ENCODE measurements at places on chromosomes 12 and 14.
A peak's percentile ranks its signal among the peaks of the same experiment; 100 is the strongest.

- peak; percentile 43 for DNase-seq
These were observed 589 bp upstream of the HVCN1 start for GRCh38 chr12:110689281-110690126.

GRCh38 chr14:100546051-100546443 lies 41.2 kb downstream of the BEGAIN start:
- peak; percentile 12 for DNase-seq

DNA sequence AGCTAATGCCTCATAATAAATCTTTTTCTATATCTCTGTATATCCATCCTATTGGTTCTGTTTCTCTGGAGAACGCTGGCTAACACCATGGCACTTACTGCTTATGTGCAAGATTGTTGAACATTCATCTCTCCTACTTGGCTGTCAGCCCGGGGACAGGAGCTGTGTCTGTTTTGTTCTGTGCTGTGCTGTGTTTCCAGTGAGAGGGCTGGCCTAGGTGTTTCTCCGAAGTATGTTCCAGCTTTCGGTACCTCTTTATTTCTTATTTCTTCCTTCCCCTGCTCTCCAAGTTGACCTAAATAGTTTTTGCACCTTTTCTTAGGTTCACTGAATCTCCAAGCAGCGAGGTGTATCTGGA lies 18.8 kb upstream of the NR4A1 start:
- DNase-seq, result peak; percentile 61

DNA sequence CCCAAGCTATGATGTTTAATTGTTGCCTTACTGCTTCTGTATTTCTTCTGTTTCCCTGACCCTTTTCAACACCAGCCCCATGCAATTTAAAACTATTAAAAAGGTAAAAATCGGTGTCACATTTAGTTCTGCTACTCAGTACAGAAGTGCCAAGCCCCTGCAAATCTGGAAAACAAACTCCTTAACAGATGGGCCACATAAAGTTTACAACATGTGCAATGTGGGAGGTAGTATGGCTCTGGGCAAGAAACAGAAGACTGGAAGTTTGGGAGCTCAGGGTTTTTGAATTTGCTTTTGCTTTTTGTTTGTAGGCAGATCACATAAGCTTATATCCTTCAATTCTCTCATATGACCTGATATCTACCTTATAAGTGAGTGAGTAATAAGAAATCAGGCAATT lies 404.0 kb upstream of the ATP2B1 start:
- DNase-seq, result no peak

DNA sequence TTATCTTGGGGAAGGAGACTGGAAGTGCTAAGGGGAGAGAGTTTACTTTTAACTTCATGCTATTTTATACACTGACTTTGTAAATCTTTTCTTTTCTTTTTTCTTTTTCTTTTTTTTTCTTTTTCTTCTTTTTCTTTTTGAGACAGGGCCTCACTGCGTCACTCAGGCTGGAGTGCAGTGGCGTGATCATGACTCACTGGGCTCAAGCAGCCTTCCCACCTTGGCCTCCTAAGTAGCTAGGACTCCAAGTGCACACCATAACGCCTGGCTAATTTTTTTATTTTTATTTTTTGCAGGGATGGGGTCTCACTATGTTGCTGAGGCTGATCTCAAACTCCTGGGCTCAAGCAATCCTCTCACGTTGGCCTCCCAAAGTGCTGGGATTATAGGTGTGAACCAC lies 294.6 kb upstream of the PRICKLE1 start:
- DNase-seq, result no peak

DNA sequence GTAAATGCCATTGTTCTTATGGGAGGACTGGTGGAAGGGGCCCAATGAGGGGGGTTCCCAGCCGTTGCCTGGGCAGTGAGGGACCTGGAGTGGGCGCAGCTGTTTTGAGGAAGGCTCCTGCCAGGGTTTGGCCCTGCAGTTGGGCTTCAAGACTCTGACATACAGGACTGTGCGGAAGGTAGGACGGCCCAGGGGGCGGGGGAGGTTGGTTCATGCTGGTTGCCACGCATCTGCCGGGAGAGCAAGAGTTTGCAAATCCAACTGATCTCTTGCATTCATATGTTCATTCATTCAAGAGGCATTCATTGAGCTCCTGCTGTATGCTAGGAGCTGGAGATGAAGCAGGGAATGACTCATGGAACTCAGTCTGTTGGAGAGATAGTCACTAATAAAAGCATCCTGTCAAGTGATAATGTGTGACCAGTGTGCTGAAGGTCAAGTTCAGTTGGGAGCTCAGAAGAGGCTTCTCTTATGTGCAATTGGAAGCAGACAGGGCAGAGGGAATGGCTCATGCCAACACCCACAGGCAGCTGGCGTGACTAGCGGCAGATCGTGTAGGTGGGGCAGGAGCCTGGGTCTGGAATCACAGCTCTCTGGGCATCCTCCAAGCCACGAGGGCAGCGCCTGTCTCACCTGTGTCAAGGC lies 7.8 kb downstream of the SH2B3 start:
- peak; percentile 52 for DNase-seq

GRCh38 chr14:104598039-104598909 lies 6.3 kb downstream of the TMEM179 start:
- no peak for DNase-seq

DNA sequence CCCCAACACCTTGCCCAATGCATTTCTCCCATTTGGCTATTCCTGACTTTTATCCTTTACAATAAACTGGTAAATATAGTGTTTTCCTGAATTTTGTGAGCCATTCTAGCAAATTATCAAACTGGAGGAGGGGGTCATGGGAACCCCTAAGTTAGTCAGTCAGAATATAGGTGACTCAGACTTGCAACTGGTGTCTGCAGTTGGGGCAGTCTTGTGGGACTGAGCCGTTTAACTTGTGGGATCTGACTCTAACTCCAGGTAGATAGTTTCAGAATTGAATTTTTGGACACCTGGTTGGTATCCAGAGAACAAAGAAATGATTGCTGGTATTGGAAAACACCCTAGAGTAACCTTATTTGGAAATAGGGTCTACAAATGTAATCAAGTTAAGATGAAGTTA lies 133.4 kb downstream of the CEP83 start:
- DNase-seq, result no peak

- peak; percentile 4 for DNase-seq
These were observed 71.4 kb downstream of the MNAT1 start for GRCh38 chr14:60805841-60806430.

DNA sequence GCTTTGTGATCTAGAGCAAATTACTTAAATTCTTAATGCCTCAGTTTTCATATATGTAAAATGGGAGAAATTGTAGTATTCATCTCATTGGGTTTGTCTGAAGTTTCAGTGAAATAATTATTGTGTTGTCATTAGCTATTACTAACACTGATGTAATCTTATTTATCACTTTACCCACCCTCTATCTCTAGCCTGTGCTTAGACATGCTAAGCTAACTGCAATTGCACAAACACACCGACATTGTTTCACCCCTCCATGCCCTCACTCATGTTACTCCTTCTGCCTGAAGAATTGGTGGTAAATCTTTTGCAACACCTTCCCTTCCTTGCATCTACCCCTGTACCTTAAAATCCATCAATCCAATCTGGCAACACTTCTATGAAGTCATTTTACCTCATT lies 241.6 kb downstream of the BCAT1 start:
- no peak for DNase-seq

DNA sequence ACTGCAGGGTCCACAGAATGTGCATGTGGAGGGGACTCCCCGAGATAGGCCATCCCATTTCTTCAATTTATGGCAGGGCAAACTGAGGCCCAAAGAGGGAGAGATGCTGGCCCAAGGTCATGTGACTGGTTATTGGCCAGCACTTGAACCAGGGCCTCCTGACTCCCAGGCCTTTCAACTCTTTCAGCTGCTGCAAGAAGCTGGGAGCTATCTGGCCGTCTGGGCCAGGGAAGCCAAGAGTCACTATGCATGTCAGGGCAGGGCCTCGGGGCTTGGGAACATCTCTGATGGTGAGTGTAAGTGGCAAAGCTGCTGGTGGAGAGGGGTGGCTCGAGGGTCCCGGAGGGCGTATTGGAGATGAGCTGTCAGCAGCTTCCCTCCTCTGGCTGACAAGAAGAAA lies 9.5 kb upstream of the LTBP2 start:
- no peak for DNase-seq

GRCh38 chr12:122932207-122932606 lies 34.1 kb downstream of the ABCB9 start:
- no peak for DNase-seq

- DNase-seq, result no peak
These were observed 54.1 kb upstream of the FERMT2 start for GRCh38 chr14:53004976-53005375.
